Omental fat pad (tissue), 4 donors: ENCODE measurements at places on chromosomes 12 and 14. TPM values are rescaled to one million over a fixed set of nuclear protein-coding genes. Genes with fewer than 3 reads are reported as not detected.

DNA sequence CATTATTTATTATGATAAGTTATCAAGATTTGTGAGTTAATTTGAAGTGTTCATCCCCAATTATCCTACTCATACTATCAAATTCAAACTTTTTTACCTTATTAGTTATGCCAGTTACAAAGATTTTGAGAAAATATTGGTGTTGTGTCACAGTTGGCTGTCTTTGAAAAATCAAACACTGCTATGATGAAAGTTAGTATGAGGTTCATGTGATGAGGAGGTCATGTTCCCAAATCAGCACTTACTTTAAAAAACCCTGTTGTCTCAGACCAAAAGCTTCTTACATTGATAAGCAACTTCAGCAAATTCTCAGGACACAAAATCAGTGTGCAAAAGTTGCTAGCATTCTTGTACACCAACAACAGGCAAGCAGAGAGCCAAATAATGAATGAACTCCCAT lies 68.1 kb downstream of the TTC6 start:
- no peak for DNase-seq

GRCh38 chr14:83478741-83479140 lies 1945.1 kb upstream of the SEL1L start:
- DNase-seq: no peak

DNA sequence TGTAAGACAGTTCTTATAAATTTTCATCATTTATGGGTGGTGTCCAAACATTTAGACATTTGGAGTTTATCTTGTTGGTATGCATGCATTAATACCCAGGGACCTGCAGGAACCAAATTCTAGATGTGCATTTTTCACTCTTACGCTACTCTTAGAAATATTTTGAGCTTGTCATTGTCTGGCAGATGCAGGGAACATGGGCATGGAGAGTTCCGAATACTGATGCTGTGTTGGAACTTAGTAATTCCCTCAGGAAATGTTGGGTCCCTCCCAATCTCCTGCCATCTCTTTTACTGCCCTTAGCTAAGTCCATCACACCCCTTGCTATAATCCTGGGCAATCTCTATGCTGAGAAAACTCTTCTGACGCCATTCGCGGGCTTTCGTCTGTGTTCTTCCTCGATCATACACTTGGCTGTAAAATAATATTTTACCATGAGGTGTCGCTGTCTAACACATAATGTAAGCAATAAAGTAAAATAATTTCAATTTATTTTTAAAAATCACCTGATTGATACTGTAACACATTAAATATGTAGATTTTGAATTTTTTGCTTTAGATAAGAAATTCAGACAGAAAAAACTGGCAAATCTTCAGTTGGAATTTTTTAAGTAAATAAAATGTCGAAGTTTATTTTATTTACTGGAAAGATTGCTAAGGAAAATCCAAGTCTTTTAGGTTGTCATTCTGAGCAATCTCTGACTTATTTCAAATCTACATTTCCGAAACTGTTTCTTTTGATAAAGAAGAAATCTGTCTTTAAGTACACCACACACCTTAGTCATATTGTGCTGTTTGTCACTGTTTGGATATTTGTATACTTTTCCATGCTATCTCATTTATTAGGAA lies 304.1 kb upstream of the SSTR1 start:
- DNase-seq: no peak

DNA sequence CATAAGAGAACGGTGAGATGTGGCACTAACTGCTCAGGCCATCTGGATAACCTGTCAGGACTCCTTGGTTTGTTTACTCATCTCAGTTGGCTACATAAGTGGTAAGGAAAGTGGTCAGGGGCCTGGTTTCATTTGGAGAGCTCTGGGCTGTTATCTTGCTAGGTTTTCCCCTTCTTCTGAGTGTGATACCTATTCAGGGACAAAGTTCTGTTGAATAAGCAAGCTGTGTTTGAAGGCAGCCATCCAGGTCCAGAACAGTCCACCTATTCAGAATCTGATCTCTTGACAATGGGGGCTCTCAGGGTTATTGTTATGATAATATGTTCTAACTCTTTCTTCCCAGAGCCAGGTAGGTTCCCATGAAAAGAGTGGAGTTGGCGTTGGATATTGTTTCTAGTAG lies 194.9 kb downstream of the PAH start:
- DNase-seq: no peak

DNA sequence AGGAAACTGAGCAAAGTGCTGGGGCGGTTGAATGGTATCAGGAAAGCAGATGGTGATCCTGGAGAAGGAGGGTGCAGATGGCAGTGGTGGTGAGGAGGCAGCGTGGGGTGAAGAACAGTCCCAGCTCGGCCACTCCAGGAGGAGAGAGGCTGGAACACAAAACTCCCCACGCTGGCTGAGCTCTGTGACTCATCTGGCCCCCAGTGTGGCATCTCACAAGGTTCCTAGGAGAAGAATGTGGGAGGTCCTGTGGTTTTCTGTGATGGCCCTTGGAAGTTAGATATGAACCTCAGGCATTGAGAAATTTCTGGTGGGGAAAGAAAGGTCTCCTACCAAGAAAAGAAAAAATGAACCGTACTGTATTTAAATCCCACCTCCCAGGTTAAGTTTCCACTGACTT lies 8.0 kb upstream of the NRXN3 start:
- DNase-seq: no peak

- no peak for DNase-seq
Observed at GRCh38 chr12:62466018-62466593, 520 bp upstream of the MON2 start.

GRCh38 chr14:26959437-26959836 lies 361.6 kb upstream of the NOVA1 start:
- no peak for DNase-seq

GRCh38 chr12:76303365-76303764 lies 44.9 kb downstream of the BBS10 start:
- DNase-seq: no peak

DNA sequence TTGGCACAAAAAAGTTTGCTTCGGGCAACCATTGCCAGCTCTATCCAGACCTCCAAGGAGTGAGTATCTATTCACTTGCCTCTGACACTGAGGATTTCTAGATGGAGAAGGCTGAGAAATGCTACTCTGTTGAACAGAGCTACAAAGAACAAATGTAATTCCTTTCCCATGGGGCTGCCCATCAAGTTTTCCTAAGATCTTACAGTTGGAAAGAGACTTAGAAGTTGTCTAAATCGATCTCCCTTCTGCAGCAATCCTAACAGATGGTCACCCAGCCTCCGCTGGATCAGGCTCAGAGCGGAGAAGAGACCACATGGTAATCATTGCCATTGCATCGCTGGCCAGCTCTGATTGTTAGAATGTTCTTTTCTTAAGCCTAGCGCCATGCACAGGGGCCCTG lies 110.1 kb upstream of the BCL2L14 start:
- no peak for DNase-seq

DNA sequence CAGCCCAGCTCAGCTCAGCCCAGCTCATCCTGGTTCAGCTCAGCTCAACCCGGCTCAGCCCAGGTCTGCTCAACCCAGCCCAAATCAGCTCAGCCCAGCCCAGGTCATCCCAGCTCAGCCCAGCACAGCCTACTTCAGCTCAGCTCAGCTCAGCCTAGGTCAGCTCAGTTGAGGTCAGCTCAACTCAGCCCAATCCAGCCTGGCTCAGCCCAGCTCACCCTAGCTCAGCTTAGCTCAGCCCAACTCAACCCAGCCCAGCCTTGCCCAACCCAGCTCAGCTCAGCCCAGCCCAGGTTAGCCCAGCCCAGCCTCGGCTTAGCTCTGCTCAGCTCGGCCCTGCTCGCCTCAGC lies 332.3 kb downstream of the TMEM121 start:
- no peak for DNase-seq

GRCh38 chr12:112939761-112940381 lies 1.6 kb downstream of the OAS3 start:
- no peak for DNase-seq

GRCh38 chr12:92530706-92531105 lies 172.1 kb upstream of the PLEKHG7 start:
- no peak for DNase-seq

- no peak for DNase-seq
Observed at GRCh38 chr14:87229131-87229530, 763.9 kb downstream of the GALC start.

DNA sequence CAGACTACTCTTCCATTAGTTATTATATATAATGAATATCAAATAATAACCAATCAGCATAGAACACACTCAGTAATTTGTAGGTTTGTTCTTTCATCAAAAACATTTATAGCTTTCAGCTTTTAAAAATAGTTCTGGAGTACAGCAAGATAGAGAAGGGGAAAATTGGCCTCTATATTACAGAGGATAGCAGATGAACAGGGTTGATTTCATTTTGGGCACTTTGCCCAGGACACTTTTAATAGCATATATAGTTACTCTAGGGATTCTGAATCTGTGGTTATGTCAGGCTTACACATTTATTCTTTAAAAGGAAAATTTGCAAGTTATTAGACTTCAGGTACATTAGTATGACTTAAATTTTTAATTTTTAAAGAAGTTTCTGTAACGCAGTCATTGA lies 52.6 kb downstream of the IFT81 start:
- no peak for DNase-seq

GRCh38 chr12:39846971-39847650 lies 227.5 kb upstream of the ABCD2 start:
- DNase-seq: no peak

The KERA gene
- total RNA-seq: not detected

The HEATR5A gene
- total RNA-seq: 29.4 TPM

The FGD4 gene
- total RNA-seq: 54.8 TPM

The KRT72 gene
- total RNA-seq: not detected

The PPFIA2 gene
- 0.74 TPM for total RNA-seq

The MUCL1 gene
- total RNA-seq: not detected

The HCAR1 gene
- total RNA-seq: 17.3 TPM

The SMCO2 gene
- not detected for total RNA-seq

The KCNJ8 gene
- 34.5 TPM for total RNA-seq

The FOXA1 gene
- not detected for total RNA-seq

The ARHGAP9 gene
- total RNA-seq: 85.6 TPM

The PIK3C2G gene
- total RNA-seq: 0.19 TPM

The C14orf180 gene
- 36.0 TPM for total RNA-seq

The ZDHHC22 gene
- total RNA-seq: not detected
